ENCODE measurements at places on chromosomes 2 and 18.

DNA sequence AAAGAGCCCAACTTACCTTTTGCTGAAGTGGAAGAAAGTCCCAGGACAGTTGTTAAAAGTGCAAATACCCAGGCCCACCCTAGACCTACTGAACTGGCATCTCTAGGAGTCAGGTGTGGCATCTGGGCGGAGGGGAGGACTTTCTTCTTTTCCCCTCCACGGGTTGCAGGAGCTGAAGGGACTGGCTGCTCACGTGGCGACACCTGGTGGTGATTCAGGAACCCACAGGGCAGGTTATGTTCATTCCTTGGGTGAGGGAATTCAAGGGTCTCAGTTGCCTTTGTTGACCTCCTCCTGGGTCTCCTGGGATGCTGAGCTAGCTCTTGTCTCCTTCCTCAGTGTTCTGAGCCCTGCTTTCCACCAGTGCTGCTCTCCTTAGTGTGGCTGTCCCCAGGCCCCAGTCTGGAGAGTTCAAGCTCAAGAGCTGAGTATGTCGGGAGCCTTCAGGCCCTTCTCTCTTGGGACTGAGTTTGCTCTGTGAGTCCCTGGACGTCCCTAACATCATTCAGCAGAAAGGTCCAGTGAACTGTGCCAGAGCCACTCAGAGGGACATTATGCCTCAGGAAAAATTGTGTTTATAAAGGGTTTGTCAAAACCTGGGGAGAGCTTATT, 56.9 kb downstream of the DYSF start:
- peak; percentile 65 for DNase-seq

GRCh38 chr2:17759805-17760204, 5.9 kb downstream of the GEN1 start:
- no peak for DNase-seq

- DNase-seq = no peak
Measured at GRCh38 chr2:207491086-207491485, 38.7 kb upstream of the CREB1 start.

DNA sequence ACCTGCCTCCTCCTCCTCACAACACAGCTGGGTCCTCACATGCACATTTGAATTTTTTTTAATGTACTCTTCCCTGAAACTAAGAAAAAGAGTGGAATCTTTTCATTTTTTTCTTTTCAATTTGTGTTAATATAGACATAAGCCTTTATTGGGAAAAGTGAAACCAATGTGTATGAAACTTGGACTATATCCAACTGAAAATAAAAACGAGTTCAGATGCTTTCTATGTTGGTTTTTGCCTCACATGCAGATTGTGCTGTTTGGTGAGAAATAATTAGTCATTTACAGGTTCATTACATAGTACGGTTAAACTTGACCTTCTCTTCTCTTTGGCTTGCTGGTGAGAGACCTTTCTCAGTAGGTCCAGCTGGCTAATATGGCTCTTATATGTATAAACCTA, 515.2 kb upstream of the FANCL start:
- DNase-seq = no peak

DNA sequence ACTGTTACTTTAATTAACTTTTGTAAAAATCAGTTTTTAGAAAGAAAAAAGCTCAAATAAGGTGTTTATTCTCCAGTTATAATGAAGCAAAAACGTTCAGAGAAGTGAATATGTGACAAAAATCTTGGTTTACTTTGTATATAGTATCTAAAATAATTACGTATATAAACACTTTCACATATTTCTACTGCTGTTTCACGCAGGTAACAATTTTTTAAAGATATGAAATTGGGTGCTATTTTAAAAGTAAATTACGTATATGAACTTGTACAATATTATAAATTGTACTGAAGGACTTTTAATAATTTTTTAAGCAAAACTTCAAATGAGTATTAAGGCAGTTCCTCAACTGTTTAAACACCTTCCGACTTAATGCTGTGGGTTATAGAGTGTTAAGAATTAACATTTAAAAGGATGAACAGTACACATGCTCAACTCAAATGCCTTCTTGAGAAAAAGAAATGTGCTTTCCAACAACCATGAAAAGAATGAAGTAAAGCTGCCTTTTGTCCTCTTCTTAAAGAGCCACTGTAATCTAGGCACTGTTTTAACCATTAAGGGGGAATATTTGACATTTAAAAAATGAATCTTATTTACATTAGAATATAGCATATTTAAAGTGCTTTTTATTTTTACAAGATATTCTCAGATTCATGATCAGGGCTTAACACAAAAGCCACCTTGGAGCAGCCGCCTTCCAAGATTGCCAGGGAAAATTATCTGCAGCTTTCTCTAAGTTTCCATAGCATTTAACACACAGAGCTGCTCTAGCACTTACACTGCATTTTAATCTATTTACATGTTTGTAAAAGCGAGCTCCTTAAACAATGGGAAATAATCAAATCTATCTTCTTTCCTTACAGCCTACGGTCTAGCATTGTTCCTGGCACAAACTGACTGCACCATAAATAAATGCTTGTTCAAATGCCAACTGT, 56.5 kb upstream of the CDKL4 start:
- DNase-seq = no peak

GRCh38 chr2:109375656-109376055, 238.1 kb downstream of the SEPTIN10 start:
- no peak for DNase-seq

- no peak for DNase-seq
Measured at GRCh38 chr18:54772056-54772455, 56.2 kb upstream of the RAB27B start.

DNA sequence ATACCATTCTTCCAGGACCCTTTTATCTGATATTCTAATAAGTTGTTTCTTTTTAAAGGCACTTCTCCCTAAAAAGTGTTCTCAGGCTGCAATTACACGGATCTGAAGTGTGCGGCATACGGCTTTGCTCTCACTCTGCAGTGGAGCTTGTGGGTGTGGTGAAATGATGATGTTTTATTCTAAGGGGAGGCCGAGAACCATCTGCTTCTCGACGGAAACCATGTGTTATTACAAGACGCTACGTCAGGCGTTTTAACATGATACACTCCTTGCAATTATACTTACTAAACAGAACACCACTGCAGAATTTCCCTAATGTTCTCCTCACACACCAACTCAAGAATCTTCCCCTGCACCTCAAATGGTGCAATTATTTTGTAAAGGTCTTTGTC, 34.9 kb upstream of the CTDP1 start:
- DNase-seq = no peak

GRCh38 chr2:149860276-149860921, 272.8 kb upstream of the MMADHC start:
- DNase-seq = peak; percentile 33

DNA sequence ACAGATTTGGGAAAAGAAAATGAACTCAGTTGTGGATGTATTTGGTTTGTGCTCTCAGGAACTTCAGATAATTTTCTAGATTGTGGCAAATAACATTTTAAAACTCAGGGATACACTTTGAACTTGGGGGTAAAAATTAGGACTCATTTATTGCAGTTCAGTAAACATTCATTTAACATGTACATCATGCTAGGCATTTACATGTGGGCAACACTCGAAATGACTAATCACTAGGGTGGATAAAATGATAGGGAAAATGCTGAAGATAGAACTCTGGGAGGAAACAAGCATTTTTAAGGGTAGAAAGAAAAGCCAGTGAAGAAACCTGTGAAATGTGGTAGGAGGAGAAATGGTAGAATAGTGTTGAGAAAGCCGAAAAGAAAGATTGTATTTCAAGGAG, 7.8 kb downstream of the FAM117B start:
- DNase-seq = no peak

DNA sequence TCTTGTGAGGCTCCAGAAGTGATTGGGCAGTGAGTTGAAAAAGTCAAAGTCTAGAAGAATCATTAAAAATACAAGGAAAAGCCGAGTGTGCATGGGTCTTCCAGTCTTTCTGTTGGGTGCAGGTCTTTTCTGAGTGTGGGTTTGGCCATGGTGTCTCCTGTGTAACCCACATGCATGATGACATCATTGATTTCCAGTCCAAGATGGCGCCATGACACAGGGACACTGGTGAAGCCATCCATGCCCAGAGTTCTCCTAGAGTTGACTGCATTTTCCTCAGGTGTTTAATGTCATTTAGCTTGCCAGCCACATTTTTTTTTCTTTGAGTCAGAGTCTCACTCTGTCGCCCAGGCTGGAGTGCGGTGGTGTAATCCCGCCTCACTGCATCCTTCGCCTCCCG, 35.9 kb downstream of the SH3BP4 start:
- DNase-seq = no peak

- no peak for DNase-seq
Measured at GRCh38 chr2:158312981-158313380, 143.6 kb downstream of the CCDC148 start.

DNA sequence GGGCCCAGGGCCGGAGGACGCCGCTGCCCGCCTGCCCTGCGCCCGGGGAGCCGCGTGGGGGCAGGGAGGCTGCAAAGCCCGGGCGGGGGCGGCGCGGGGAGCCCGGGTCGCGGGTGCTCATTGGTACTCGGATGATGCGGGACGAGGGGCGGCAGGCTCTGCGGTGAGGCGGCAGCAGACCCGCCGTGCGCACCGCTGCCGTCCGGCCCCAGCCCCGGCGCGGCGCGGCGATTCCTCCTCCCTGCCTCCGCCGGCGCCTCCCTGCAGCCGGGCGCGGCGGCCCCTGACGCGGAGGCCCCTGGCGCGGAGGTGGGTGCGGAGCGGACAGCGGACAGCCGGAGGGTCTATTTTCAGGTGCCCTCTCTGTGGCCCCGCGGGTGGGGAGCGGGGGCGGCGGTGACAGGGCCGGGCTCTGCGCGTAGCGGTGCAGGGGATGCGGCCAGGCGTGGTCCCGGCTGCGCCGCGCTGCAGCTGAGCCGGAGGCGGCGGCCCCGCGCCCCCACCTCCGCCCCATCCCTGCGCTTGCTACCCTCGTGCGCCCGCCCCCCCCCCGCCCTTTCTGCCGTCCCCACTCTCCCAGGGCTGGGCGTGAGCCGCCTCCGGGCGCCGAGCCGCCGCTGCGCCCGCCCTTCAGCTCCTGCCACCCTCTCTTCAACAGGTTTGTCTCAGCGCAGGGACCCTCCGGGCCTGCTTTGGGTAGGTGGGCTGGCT, 640 bp downstream of the SPTBN1 start:
- DNase-seq = no peak

GRCh38 chr18:12336171-12336613, 28.2 kb downstream of the TUBB6 start:
- peak; percentile 76 for DNase-seq

DNA sequence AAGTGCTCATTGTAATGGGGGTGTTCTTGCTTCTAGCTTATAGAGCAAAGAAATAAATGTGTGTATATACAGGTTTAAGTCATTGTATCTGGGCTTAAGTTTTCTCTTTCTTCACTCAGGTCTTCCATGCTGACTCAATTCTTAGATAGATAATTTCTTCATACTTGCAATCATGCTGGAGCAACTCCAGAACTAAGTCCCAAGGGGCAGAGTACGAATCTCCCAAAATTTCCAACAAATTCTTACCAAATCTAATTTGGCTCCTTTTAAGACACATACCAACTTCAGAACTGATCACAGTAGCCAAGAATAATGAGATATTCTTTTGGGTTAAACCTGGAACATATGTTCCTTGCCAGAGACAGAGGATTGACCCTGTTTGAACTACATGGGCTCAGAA, 4.3 kb upstream of the SPAG16 start:
- no peak for DNase-seq

- DNase-seq = no peak
Measured at GRCh38 chr2:157792335-157793052, 83.6 kb downstream of the ACVR1 start.

- peak; percentile 84 for DNase-seq
Measured at GRCh38 chr18:27413495-27414401, 228.6 kb upstream of the CHST9 start.

GRCh38 chr2:109324861-109325260, 195.9 kb downstream of the SH3RF3 start:
- DNase-seq = peak; percentile 40

DNA sequence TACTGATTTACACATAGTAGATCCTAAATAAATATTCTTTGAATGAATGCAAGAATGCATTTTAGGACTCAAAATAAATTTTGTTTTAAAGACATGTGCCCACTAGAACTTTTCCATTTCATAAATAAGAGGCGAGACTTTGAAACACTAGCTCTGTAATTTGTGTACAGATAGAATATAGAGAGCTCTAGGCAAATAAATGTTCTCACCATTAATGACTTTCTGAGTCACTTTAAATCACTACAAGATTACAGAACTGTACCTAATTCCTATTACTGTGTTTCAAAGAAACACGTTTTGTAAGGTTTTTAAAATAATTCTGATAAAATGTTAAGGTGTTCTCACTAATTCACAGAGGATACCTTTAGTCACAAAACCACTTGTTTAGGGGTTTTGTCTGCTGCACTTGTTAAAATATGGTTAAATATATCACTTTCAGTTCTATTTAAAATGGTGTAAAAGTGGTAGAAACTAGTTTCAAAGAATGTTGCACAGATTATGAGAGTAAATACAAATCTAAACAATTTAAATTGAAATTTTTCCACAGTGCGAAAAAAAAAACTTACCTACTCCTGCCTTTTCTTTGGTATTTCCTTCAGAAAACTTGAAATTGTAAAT, 158.7 kb upstream of the ZC3H15 start:
- no peak for DNase-seq

DNA sequence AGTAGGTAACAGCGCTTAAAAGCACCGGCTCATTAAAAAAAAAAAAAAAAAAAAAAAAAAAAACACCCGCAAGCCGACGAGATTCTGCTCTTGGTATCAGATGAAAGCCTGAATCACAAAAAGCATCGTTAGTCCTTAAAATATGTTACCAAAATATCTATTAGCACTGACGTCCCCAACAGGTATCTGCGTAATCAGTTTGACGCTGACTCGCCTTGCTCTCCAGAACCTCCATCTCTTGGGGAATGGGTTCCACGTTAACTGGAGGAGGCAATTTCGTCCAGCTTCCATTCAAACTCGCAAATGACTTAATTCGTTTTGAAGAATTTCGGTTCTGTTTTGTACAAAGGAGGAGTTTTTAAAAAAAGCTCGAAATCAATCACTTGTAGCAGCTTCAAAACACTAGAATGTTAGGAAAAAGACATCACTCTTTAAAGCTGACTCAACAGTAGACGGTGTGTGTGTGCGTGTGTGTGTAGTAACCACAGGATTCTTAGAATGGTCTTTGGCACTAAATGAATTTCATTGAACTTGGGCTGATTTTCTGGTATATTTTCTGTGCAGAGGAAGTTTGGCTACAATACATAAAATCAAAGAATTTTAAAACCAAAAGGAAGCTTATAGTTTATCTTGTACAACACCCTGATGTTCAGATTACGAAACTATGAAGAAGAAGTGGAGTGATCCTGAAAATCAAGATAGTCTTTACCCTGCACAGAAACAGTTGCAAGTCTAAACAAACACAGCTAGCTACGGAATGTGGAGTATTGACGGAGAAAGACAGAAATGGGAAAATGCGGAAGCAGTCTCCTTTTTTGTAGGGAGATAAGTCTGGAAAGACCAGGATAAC, 1.1 kb upstream of the PGAP1 start:
- peak; percentile 70 for DNase-seq

GRCh38 chr2:230797515-230798495, 66.9 kb upstream of the ITM2C start:
- DNase-seq = no peak

GRCh38 chr2:143473820-143474219, 344.6 kb downstream of the ARHGAP15 start:
- no peak for DNase-seq

GRCh38 chr2:127783101-127783500, 27.9 kb downstream of the WDR33 start:
- no peak for DNase-seq

GRCh38 chr2:198220763-198221610, 416.6 kb downstream of the PLCL1 start:
- no peak for DNase-seq
